Left cardiac atrium (tissue), 4 donors: ENCODE measurements at places on chromosomes 16 and 17.
A peak's percentile ranks its signal among the peaks of the same experiment; 100 is the strongest.

DNA sequence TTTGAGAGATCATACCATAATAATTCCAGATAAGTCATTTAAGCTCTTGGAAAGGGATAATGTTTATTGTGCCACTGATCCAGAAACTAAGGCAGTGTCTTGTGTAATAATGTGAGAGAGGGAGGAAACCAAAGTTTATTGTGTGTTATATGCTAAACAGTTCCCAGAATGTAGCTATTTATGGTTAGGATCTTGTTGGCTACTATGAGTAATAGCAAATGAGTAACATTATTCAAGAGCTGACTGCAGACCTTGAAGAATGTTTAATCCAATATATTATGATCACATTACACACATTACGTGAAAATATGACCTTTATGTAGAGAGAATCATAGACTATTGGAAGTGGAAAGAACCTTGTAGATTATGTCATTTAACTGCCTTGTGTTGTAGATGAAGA, 139.5 kb downstream of the BCAS3 start:
- no peak for DNase-seq

- no peak for DNase-seq
Observed at GRCh38 chr17:18993905-18994526, 10.5 kb downstream of the FAM83G start.

- no peak for DNase-seq
Observed at GRCh38 chr16:54437921-54438320, 151.3 kb upstream of the IRX3 start.

DNA sequence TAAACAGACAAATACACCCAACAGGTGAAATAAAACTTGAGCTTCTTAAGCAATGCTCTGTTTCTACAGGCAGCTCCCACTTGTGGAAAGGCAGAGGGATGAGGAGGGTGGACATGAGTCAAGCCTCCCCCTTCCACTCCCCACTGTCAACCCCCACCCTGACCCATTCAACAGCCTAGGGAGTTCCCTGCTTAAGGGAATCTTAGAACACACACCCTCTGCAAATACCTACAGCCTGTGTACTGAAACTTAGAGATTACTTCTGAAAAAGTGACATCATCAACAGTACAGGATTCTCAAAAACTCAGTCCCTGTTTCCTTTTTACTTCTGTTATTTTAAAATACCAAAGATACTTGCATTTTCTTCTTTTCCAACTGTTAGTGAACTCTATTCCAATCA, 345.4 kb downstream of the SOX9 start:
- no peak for DNase-seq

GRCh38 chr16:2881783-2882649, 999 bp upstream of the FLYWCH2 start:
- DNase-seq: peak; percentile 66

DNA sequence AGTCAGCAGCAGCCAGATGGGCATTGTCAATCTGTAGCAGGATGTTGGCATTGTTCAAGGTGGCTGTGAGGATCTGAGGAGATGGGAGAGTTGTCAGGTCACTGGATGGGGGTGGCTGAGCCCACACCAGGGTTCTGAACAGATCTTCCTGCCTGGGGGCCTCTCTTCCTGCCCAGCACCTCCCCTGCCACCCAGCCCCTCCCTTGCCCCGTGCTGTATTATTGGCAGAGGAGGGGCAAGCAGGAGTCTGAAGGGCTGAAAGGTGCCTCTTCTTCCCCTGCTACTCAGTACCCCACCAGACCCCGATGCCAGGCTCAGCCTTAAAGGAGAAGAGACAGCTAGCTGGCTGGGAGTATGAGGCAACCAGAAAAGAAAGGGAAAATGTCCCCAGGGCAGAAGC, 93.0 kb downstream of the GOSR1 start:
- no peak for DNase-seq

DNA sequence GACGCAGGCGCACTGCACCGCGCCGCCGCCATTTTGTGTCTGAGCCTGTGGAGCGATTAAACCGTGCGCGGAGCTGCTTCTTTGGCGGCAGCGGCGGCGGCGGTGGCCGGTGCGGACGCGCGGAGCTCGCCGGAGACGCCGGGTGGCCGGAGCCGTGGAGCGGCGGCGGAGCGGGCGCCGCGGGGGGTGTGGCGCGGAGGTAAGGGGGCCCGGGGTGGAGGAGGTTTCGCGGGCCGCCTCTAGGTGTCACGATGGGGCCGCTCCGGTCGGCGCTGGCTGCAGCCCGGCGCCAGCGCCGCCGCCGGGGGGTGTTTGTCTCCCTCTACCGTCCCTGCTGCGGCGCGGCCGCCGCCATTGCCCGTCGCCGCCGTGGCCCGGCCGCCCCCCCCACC, at the start of gene CTCF:
Gene CTCF (plus strand): TSS at position 1 of the 392 bp plus-strand sequence. CDS start 48,307 bp downstream, outside the sequence.
- DNase-seq: peak; percentile 85

DNA sequence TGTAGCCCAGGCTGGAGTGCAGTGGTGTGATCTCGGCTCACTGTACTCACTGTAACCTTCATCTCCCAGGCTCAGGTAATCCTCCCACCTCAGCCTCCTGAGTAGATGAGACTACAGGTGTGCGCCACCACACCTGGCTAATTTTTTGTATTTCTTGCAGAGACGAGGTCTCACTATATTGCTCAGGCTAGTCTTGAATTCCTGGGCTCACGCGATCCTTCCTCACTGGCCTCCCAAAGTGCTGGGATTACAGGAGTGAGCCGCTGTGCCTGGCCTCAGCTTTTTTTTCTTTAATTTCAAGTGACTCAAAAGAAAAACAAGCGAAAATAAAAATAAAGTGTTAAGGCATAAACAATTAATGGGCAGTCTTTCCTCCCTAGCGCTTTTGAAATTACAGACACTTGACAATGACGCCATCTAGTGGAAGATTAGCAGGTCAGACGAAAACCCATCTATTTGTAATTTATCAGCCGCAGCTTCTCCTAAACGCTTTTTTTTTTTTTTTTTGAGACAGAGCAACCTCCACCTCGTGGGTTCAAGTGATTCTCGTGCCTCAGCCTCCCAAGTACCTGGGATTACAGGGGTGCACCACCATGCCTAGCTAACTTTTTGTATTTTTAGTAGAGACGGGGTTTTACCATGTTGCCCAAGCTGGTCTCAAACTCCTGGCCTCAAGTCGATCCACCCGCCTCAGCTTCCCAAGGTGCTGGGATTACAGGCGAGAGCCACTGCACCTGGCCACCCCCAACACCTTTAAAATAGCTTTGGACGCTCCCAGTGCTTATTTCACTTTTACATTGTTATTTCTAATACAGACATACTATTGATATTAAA, 28.1 kb upstream of the PECAM1 start:
- DNase-seq: no peak

- DNase-seq: no peak
Observed at GRCh38 chr16:20916942-20917341, 16.4 kb downstream of the LYRM1 start.

DNA sequence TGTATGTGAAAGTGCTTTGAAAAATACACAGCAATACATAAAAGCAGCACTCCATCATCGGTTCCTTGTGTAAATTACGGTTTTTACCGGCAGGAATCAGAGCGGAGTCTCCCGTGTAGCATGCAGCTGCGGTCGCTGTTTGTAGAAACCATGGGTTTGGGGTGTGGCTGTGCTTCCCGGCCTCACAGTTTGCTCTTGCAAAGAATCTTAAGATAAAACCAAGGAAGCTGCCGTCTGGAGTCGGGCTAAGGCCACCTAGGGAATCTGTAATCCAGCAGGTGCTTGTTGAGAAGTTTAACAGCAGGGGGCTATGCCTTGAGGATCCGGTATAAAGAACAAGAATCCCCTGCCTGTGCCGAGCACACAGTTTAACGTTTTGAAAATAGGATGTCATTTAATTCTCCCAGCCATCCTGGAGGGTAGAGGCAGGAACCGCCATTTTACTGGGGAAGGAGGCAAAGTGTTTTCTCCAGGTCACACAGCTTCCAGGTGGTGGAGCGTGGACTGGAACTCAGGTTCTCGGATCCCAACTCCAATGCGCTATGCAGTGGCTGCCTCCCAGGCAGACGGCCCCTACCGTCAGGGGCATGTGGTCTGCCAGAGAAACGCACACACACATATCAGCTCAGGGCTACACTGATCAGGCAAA, 6.0 kb upstream of the TLCD3A start:
- no peak for DNase-seq

GRCh38 chr17:41404024-41404671, 6.7 kb upstream of the KRT31 start:
- no peak for DNase-seq

DNA sequence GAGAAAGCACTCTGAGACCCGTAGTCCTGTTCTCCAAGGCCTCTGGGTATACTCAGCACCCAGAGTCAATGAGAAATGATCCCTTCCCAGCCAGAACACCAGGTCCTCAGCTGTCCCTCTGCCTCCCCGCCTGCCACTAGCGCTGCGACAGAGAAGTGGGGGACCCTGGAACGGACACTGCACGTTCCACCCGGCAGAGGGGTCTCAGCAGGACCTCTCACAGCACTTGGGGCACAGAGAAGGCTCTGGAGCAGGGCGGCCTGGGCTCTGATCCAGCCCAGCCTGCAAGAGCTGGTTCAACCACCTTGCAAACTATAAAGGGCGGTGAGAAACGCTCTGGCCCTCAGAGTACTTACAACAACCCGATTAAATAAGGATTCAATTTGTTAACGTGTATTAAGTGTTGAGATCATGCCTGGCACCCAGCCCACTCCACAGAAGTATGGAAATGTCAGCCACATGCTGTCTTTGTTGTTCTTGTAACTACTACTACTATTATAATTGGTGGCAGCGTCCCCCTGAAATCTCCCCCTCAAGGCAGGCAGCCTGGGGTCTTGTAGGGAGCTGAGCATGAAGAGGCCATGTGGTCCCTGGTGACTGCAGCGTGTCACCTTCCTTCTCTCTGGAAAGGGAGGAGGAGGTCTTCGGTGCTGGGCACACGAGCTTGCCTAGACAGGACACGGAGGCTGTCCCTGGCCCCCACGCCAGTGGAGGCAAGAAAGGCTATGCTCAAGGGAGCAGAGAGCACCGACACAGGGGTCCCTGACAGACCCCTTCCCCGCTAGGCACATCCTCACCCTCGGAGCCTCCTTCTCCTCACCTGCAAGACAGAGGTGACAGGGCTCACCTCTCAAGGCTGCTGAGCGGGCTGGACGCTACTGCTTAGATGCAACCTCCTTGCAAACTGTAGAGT, 2.4 kb downstream of the OSGIN1 start:
- DNase-seq: no peak

DNA sequence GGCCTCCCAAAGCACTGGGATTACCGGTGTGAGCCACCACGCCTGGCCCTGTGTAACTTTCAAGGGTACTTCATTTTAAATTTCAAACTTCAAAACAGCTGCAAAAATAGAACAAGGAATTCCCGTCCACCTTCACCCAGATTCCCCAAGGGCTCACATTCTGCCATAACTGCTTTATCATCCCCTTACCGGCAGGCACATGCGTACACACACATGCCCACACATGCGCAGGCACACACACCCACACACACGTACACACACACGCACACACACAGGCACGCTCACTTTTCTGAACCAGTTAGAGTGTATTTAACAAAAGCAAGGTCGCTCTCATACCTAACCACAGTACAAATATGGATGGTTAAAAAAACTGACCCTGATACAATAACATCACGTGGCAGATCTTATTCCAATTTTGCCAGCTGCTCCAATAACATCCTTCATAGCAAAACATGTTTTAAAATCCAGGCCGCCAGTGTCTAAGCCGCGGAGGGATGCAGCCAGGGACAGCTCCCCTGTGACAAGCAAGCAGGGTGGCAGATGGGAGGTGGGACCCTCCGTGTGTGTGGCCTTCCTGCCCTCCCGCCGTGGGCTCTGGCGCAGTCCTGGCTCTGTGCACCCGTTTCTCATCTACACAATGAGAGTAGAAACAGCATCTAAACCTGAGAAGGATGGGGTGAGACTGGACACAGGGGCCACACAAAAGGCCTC, 23.1 kb downstream of the PDIA2 start:
- no peak for DNase-seq

- DNase-seq: no peak
Observed at GRCh38 chr16:11163761-11164261, 92.2 kb downstream of the SOCS1 start.

DNA sequence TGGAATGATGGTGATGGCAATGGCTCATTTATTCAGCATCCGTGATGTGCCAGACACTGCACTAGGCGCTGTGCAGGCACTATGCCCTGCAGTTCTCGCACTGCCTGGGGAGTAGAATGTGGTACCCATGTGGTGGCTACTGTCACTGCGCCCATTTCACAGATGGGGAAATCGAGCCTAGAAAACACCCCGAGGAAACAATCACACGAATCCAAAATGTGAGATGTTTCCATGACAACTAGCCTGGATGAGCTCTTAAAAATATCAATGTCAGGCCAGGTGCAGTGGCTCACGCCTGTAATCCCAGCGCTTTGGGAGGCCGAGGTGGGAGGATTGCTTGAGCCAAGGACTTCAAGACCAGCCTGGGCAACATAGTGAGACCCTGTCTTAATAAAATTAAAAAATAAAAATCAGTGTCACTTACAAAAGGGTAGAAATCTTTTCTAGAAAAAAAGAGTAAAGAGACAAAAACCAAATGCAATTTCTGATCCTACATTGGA, 57.9 kb upstream of the TNRC6A start:
- no peak for DNase-seq

DNA sequence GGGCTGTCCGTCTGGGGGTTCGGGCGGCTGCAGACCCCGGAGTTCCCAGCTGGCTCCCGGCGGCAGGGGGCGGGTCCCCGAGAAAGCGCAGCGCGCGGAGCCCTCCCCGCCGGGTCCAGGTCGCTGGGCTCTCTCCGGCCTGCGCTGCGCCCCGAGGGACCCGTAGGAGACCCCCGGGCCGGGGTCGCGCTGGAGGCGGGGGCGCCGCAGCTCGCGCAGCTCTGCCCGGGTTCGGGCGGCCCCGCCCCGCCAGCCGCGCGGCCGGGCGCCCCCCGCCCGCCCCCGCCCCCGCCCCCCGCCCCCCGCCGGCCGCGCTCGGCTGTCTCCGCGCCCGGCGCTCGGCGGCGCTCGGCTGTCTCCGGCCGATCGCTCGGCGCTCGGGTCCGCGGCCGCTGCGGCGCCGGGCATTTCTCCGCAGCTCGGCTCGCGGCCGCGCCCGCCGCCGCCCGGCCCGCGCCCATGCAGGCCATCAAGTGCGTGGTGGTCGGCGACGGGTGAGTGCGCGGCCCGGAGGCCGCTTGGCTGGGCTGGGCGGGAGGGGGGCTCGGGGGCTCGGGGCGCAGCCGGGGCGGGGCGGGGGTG, at the start of gene RAC3:
Gene RAC3 (plus strand): TSS at position 376 of the 582 bp plus-strand sequence. CDS start 84 bp downstream, at position 460.
- DNase-seq: no peak

- no peak for DNase-seq
Observed at GRCh38 chr17:58328195-58329034, at the start of gene TSPOAP1. Gene TSPOAP1 (minus strand): TSS chr17:58328795. CDS start chr17:58327920, 875 bp downstream.

DNA sequence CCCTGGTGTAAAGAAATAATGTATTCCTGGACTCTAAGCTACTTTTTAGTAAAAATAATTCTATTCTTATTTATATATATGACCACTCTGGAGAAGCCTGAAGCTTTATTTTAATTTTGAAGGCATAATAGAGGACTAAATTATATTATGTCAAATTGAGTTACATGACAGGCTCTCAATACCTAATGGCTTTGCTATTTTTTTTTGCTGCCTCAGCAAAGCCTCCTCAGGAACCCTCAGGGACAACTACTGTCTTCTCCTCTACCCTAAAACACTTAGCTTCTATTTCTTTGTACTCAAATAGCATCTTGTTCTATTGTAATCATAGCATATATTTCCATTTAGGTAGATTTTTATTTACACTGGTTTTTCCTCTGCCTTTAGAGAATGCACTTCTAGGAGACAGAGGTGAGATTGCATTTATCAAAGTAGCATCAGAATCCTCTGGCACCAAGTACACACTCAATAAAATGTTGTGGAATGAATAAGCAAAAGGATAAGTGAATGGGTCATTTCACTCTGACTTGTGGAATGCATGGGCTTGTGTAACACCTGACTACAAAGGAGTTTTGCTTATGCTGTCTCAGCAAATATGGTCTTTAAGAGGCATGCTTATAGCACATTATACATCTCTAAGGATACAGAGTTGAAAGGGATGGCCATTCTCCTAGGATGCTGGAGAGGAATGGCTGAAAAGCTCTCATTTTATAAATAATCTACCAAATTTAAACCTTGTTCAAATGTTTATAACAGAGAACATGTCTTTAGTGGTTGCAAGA, 605.2 kb downstream of the KCNJ2 start:
- no peak for DNase-seq
